ENCODE measurements at places on chromosomes 13 and 19.

DNA sequence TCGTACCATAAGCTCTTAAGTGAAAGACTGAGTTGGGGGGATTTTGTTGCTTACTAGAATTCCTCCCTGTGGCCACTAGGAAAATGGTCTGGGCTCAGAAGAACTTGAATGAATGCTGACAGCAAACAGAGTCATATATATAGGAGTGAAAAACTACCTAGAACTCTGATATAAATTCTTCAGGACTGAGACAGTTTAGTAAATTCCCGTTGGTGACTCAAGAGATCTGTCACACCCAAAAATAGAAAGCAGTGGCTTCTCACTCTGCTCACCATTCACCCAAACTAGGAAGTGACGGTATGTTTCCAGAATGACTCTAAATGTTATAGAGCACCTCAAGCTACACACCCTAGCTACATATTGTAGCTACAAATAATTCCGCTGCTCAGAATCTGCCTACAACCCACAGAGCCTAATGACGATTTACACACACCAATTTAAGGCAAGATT, 116.2 kb downstream of the TBC1D4 start:
- DNase-seq = peak; percentile 61

GRCh38 chr19:55086730-55087541, 11.3 kb downstream of the EPS8L1 start:
- peak; percentile 65 for DNase-seq

- no peak for DNase-seq
Observed at GRCh38 chr13:107819071-107819470, 396.3 kb downstream of the LIG4 start.

DNA sequence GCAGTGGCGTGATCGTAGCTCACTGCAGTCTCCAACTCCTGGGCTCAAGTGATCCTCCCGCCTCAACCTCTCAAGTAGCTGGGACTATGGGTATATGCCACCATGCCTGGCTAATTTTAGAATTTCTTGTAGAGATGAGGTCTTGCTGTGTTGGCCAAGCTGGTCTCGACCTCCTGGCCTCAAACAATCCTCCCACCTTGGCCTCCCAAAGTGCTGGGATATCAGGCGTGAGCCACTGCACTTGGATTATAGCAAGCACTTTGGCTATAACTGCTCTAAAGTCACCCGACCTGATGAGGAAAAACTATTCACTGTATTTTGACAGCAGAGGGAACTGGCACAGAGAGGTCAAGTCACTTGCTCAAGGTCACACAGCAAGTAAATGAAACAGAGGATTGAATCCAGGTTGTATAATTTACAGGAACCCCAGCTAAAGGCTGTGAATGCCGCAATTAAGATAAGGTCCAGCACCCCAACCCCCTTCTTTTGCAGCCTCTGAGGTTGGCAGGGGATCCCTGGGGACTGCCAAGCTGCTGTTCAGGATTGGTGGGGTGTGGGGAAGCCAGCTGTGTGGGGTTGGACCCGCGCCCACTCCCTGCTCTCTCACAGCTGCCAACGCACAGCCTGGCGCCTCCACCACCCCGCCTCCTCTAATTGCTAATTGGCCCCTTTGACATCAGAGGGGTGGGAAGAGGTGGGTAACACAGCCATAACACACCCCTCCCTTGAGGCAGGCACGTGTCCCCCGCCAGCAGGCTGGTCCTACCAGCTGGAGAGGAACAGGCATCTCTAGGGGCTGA, 6.0 kb downstream of the TMIGD2 start:
- no peak for DNase-seq

DNA sequence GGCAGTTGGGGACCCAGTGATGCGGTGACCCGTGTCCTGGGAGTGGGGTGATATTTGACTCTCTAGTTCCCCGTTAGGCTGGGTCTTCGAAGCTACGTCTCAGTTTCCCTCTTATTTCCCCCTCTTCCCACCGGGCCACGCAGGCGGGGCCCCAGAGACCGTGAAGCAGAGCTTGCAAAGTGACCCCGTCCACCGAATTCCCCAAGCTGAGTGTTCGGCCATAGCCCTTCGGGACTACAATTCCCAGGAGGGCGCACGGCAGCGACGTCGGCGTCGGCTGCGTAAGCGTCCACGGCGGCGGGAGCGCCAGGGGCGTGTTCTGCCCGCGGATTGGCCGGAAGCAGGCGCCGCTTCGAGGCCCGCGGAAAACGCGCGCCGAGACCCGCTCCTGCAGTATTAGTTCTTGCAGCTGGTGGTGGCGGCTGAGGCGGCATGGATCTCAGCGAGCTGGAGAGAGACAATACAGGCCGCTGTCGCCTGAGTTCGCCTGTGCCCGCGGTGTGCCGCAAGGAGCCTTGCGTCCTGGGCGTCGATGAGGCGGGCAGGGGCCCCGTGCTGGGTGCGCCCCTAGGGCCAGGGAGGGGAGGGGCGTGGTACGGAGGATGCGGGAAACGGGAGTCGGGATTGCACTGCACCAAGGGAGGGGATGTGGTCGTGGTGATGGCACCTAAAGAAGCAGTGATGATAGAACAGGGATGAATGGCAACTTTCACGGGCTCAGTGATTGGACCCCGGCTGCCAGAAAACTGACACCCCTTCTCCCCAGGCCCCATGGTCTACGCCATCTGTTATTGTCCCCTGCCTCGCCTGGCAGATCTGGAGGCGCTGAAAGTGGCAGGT, at the start of gene RNASEH2A:
RNASEH2A (plus strand) TSS at position 343 of the 840 bp plus-strand sequence; CDS start at position 433, 90 bp downstream.
- peak; percentile 93 for DNase-seq

DNA sequence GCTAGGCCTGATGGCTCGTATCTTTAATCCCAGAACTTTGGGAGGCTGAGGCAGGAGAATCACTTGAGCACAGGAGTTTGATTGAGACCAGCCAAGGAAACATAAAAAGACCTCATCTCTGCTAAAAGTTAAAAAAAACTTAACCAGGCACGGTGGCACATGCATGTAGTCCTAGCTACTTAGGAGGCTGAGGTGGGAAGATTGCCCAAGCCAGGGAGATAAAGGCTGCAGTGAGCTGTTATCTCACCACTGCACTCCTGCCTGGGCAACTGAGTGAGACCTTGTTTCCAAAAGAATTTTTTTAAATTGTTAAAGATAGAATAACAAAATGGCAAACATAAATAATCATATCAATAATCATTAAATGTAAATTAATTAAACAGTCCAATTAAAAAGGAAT, 365.8 kb downstream of the MTUS2 start:
- no peak for DNase-seq

- DNase-seq = no peak
Observed at GRCh38 chr19:17220207-17220758, 5.1 kb downstream of the USE1 start.

- peak; percentile 94 for DNase-seq
Observed at GRCh38 chr19:4400135-4400936, at the start of gene SH3GL1. Gene SH3GL1, minus strand, starts transcription at chr19:4400547. Its CDS starts 179 bp downstream, at chr19:4400368.

DNA sequence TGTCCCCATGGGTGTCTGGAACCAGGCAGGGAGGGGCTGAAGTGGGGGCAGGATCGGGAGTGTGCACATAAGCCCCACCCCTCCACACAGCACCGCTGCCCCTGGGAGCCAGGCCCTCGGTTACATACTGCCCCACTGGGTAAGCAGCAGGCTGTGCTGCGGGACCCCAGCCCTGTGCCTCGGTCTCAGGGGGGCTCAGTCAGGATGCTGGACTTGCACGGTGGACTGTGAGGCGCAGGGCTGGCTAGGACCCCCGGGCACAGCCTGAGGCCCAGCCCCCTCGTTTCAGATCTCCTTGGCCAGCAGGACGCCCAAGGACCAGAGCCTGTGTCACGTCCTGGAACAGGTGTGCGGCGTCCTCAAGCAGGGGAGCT, 16.3 kb downstream of the MPND start:
- DNase-seq = no peak

DNA sequence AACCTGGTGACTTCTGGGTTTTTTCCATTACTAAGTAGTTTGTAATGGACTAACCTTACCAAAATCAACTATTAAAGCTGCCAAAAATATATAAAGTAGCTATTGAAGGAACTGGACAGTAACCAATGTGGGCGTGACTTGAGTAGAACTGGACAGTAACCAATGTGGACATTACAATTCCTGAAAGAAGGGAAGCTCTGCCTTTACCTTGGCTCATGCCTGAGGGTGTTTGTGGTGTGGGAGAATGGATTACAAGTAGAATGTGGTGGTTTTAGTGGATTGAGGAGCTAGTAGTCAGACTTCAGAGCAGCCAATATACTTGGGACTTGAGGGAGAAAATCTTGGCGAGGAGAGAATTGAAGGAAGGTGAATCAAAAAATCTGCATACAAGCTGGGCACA, 17.5 kb downstream of the LRRC63 start:
- DNase-seq = no peak

DNA sequence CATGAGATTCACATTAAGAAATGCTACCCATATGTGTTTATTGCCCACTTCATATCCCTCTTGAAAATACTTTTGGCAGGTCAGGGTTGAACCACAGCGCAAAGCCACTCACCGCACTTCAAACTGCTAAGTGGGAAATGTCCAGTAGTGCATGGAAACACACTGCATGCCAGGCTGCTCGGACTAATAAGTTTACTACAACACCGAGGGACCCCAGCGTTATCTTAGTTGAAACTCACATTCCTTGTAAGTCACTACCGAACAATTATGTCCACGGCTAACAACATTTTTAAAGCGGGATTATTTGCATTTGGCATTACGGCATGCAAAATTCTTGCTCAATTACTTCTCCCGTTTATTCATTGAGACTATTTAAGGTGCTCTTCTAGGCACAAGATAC, 4.0 kb downstream of the BRD4 start:
- no peak for DNase-seq

DNA sequence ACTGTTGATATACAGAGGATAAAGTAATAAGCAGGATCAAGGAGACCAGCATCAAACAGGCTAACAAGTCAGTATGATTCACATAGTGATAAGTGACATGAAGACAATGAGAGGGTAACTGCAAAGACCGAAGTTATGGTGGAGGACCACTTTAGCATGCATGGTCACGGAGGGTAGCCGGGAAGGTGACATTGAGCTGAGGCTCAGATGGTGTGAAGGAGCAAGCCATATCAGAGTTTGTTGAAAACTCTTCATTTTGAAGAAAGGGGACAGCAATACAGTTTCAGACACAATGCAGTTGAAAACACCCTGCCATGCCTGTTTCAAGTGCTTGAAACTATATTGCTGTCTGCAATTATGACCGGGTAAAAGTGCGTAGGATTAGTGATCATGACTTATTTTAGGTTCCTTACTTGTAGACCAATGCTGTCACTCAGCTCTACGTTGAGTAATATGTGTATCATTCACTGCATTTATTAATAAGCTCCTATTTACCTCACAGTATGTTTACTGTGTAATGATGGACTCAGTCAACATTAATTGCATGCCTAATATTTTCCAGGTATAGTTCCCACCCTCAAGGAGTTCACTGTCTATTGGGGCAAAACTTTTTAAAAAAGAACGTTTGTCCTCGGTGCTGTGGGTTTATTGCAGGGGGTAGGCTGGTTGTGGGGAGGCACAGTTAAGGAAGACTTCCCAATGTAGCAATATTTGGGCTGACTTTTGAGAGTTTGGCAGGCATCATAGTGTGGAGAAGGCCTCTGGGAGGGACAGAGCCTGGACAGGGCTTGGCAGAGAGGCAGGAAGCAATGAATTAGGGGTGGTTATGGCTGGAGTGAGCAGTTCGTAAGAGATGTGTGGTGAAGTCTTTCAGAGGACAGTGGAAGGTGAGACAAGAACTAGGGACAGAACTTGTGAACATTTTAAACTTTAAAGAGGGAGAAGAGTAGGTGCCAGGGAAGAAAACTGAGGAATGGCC, 3.2 kb downstream of the UBAC2 start:
- no peak for DNase-seq

GRCh38 chr13:77047649-77048343, 20.8 kb upstream of the FBXL3 start:
- DNase-seq = no peak

GRCh38 chr19:17456127-17456526, 4.6 kb downstream of the NXNL1 start:
- no peak for DNase-seq

DNA sequence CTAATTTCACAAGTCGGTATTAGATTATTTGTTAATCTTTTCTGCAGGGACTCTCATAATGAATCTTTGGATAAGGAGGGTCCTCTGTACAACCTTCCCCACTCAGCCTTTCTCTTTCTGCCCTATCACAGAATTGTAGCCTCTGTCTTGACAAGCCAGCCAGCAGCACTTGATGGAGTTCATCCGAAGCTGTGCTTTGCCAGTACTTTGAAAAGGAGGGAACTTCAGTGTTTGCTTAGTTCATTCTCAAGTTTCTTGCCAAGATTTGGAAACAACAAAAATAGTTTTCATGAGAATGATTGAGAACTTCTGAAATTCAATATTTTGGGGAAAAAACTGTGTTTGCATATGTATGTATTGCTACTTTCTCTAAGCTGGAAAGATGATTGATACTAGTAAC, 69.3 kb upstream of the HMGB1 start:
- no peak for DNase-seq

GRCh38 chr13:75153834-75154233, 328.1 kb downstream of the TBC1D4 start:
- no peak for DNase-seq

GRCh38 chr19:53365899-53366493, 491 bp downstream of the ZNF525 start:
- DNase-seq = peak; percentile 54

GRCh38 chr13:40341501-40341900, 324.9 kb downstream of the FOXO1 start:
- no peak for DNase-seq

GRCh38 chr13:103282571-103283450, 216.6 kb upstream of the SLC10A2 start:
- DNase-seq = no peak

GRCh38 chr19:410243-410781, 1.4 kb upstream of the C2CD4C start:
- DNase-seq = no peak

DNA sequence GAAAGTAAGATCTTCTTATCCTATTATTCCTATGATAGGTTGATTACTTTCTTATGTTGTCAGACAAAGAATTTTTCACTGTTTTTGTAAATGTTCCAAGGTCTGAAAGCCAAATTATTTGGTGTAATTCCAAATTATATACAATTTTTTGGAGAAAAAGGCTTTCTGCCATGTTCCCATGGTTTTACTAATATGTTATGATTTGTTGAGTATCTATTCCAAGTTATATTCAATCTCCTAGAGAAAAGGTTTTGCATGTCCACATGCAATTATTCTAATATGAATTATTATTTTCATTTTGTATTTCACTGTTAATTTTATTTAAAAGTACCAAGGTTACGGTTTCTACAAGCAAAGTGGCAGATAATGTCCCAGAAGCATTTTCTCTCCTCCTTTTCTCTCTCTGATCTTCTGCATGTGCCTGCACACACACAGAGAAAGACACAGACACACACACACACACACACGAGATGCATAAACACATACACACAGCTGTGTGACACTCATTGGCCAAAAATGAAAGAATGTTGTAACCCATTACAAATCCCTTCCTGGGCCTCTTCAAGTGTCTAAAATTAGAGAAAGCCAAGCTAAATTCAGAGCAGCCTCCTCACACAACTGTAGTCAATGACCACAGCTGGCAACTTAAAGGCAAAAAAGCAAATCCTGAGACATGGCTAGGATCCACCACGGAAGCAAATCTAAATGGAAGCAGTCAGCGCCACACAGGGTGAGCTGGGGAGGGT, 621.0 kb downstream of the EFNB2 start:
- no peak for DNase-seq

- DNase-seq = peak; percentile 71
Observed at GRCh38 chr13:42377640-42378382, 105.9 kb downstream of the AKAP11 start.

Measured in activated CD8-positive, alpha-beta memory T cell treated with anti-CD3 and anti-CD28 coated beads, Interleukin-2, amount 10 ng/mL, durations not matched to agents 7 days and 5 days (primary cell).